Activated CD8-positive, alpha-beta memory T cell treated with anti-CD3 and anti-CD28 coated beads for 4 hours (primary cell): ENCODE measurements at places on chromosomes 2 and 18.

DNA sequence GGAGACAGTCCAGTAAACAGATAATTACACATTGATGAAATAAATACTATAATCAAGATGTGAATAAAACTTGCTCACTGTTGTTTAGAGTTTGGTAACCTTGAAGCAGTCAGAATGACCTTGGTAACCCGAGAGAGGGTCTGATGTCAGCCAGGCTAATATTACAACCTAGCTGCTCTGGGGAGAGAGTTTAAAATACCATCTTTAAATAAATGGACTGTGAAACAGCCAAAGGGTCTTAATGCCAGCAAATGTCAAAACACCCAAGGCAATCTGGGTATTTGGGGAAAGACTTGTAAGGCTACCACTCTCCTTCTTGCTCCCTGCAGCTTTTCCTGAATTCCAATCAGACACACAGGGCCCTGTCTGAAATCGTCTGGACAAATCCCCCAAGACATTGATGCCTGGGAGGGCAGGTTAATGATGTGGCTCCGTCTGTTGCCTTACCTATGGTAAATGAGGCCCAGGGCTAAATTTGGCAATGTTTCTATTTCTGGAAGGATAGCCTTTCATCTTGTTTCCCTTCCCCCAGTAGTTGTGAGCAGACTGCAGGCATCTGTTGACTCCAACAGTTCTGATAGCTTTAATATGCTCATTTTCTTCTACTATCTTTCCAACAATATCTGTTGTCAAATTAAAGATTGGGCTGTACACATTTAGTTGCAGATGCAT is 43.0 kb upstream of the ITGB6 start:
- DNase-seq: no peak

DNA sequence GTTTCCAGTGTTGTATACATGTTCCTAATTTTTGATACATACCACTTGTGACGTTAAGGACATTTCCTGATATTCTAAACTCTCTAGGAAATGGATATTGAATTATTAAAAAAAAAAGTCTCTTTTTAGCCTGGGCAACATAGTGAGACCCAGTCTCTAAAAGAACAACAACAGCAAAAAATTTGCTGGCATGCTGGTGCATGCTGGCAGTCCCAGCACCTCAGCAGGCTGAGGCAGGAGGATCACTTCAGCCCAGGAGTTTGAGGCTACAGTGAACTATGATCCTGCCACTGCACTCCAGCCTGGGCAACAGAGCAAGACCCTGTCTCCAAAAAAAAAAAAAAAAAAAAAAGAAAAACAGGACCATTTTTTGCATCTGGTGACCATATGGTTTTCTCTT is 10.5 kb upstream of the PPP4R3B start:
- no peak for DNase-seq

GRCh38 chr2:65043001-65043400 is 13.2 kb upstream of the CEP68 start:
- DNase-seq: no peak

- DNase-seq: no peak
Observed at GRCh38 chr18:62802523-62802922, 87.2 kb downstream of the PHLPP1 start.

- DNase-seq: peak; percentile 17
Observed at GRCh38 chr2:38722271-38723061, 28.7 kb downstream of the SRSF7 start.

DNA sequence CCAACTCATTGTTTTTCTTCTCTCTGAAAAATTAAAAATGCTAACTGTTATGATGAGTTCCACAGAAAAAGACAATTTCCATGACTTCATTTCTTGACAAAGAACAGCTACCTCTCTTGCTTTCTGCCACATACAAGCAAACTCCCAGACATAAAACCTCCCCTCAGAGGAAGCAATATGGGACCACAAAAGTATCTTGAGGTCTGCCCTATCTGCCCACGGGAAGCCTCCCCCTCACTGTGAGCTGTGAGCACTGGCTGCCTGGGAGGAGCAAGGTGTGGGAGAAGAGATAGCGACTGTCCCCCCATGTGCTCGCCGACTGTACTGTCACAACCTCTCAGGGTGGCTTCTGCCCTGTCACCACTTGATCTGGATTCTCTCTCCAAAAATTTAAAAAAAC is 69.7 kb upstream of the NRP2 start:
- DNase-seq: peak; percentile 2
